ENCODE measurements at places on chromosomes 12 and 14.
A peak's percentile ranks its signal among the peaks of the same experiment; 100 is the strongest.

- no peak for DNase-seq
Observed at GRCh38 chr14:53304726-53305381, 151.7 kb upstream of the DDHD1 start.

DNA sequence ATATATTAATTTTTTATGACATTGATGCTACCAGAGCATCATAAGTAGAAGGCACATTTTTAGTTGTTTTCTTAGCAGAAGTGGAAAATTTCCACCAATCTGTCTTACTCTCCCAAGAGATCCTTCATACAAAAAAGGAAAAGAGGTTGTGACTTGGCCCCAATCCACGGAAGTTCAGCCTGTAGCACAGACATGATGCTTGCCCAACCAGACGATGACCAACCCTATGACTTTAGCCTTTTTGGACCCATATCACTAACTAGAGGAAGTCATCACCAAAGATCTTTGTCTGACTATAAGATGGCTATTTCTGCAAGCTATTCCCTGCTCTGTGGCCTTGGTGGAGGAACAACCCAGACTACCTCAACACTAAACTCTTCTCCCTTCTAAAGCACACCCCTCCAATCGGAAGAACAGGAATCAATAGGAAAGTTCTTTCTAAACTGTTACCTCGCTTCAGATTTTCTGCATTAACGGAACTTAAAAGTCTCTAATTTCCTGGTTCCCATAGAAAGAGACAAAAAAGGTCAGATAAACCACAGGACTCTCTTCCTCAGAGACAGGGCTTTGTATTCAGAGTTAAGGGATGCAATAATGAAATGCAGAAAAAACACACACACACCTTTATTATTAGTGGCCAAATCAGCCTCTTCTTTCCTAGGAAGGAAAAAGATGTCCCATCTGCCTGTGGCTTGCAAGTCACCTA, 4.1 kb upstream of the RHOJ start:
- no peak for DNase-seq

DNA sequence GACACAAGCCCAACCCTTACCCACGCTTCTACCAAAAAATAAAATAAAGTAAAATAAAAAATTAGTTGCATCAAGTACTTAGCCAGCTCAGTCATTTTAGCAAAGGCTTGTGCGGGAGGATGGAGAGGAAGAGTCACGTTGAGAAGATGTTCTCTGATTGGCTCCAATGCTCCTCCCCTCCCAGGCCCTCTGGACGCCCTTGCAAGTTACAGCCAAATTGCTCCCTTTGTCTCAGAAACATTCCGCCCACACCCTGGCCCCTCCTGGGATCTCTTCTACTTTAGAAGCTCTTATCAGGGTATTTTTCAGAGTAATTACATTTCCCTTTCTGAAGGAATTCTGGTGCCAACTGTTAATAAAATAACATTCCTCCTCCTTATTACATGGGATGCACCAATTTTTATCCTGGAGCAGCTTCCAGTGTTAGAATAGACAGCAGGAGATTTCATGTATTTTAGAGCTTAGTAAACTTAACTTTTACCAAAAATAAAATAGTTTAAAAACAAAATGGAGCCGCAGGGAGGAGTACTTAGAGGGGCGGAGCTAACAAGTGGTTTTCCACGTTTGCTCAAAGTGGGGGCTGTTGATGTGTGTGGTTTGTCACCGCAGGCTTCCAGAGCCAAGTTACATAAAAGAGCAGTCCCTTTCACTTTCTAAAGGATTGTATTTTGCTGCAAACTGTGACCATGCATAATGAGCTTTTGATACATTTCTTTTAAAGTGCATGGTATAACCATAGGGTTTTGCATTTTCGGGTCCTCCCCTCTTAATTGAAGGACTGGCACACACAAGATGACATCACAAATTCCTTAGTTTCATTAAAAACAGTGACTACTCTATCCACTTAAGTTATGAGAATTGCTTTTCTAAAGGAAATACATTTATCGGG, 71.7 kb upstream of the RAP1B start:
- peak; percentile 22 for DNase-seq

DNA sequence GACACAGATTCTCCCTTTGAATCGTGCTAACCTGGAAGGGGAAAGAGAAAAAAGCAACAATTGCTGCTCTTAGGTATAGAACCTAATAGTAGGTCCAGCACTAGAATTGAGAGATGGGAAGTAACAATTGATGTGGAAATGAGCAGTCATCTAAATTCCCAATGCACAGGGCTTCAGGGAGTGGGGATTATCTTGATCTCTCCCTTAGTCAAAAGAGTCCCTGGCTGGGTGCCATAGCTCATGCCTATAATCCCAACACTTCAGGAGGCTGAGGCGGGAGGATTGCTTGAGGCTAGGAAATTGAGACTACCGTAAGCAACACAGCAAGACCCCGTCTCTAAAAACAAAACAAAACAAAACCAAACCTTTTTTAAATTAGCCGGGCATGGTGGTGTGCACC, 4.0 kb downstream of the APOBEC1 start:
- DNase-seq, result no peak

DNA sequence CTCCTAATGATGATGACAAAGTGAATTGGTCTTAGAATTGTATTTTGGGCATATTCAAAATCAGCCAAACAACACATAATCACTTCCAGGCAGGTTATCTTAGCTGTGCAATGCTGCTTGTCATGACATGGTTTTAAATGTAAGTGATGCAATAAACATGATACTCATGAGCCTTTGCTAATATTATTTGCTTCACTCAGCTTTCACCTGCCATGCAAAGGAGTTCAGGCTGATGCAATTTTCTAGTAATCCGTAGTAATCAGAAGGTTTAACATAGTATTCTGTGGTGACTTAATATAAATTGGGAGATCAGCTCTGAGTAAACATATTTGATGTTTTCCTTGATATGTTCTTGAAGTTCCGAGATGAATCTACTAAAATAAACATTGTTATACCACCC, 29.1 kb downstream of the TMEM260 start:
- DNase-seq, result no peak

DNA sequence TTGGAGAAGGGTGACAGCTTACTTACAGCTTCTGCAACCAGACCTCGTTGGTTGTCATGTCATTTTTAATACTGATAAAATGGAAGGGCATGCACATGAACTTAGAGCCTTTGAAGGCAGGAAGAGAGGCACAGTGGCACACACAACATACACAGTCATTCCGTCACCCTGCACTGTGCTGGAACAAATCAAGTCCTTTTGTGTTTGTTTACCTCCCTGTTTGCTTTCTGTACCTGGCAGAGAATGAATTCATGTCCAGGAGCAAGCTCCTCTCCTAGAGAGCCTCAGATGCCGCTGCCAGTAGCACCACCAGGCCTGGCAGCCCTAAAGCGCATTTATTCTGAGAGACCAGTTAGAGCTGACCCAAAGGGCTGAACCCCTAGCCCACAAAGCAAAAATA, 460.3 kb downstream of the EGLN3 start:
- no peak for DNase-seq

DNA sequence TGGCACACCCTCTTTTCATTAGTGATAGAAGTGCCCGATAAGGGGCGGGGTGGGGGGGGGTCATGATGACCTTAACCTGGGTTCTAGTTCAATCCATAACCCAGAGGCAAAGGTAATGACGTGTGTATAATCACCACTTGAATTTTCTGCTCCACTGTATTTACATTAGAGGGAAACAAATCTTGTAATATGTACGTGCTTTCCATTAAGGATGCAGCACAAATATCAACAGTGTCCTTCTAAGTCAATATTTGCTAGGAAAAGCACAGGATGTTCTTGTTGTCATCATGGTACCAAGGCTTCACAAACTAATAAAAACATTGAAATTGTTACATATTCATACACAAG, 121.2 kb upstream of the SLC38A2 start:
- no peak for DNase-seq

DNA sequence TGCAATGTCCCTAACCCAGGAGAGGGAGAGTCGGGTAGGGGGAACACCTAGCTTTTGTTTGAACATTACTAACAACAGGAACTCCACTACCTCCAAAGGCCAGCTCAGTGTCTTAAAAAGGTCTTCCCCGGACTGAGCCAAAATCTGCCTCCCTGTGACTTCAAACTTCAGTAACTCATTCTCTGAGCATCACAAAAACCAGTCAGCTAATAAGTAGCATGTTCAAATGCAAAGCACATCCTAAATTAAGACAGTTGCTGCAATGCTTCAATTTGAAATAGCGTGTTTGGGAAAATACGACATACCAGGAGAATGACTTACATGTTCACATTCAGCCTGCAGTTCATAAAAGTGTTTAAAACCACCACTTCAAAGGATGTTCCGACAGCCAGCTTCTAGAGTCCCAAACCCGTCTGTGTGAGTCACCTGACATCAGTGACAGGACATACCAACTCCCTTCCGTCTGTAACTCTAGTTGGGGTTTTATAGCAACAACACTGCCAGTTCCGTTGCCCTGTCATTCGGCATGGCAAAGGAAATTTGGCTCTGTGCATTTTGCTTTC, 13.0 kb downstream of the ZFP36L1 start:
- DNase-seq, result peak; percentile 44

GRCh38 chr14:34733245-34733644, 18.9 kb upstream of the CFL2 start:
- DNase-seq, result no peak

DNA sequence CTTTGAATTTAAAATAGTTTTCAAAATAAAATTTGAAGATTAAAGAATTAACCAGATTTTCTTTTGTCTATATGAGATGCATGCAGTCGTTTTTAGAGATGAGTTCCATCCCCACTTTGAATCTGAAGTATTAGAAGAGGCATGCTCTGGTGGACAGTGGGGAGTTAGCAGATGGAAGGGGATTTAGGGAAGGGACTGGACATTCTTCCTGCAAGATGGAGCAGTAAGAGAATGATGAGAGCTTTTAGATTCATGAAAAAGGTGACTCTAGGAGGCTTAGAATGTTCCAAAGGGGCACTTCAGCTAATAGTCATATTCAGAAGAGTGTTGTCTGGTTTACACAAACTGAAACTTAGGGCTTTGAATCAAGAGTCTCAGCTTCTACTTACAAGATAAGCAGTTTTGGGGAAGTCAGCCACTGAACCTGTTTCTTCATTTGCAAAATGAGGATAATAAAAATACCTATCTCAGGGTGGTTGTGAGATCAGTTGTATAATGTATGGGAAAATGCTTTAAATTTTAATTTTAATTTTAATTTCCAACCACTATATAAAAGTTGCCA, 3.7 kb downstream of the ZBTB1 start:
- no peak for DNase-seq

- DNase-seq, result no peak
Observed at GRCh38 chr12:110565894-110566871, 16.9 kb downstream of the PPTC7 start.

GRCh38 chr12:85357609-85358008, 77.6 kb downstream of the ALX1 start:
- DNase-seq, result no peak

GRCh38 chr12:53612978-53613377, 13.2 kb downstream of the ATF7 start:
- DNase-seq, result no peak

DNA sequence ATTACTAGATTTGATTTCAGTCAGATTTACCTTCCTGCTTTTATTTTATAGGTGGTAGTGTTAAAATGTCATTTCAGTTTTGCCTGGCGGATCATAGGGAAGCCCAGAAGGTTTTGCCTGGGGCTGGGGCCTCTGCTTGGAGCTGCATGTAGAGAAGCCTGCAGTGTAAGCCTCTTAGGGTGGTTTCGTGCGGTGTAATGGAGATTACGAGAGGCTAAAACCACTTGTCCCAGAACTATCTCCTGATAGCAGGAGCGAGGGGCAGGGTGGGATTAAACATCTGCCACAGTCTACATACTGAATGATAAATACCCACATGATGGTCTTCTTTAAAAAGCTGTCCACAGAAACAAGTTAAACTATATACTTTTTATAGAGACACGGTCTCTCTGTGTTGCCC, 35.0 kb upstream of the DICER1 start:
- no peak for DNase-seq

DNA sequence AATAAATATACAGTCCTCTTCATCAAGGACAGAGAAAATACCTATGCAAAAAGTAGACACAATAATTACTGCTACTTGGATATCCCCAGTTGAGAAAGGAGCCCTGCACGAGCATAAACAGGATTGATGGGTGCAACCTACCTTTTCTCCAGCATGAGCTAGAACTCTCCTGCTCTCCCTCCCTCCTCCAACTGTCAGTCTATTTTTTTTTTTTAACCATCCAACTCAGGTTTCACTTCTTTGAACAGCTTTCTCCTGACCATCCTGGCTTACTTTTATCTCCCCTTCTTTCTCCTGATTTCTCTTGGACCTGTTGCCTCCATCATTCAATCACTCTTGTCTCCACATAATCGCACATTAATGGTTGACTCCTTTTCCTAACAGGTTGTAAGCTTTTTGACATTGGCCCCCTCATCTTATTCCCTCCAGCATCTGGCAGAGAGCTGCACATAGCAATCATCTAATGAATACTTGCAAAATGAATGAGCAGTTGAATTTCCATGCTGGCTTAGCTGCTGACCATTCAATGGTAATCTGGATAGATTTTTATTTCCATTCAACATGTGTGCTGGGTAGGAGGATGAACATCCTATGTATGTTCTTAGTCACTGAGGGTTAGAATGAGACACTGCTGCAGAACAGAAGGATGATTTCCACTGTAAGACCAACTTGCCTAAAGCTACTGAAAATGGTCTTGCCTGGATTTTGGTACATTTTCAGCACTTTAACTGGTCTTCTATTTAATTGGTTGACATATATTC, 24.4 kb downstream of the MYBPC1 start:
- no peak for DNase-seq

DNA sequence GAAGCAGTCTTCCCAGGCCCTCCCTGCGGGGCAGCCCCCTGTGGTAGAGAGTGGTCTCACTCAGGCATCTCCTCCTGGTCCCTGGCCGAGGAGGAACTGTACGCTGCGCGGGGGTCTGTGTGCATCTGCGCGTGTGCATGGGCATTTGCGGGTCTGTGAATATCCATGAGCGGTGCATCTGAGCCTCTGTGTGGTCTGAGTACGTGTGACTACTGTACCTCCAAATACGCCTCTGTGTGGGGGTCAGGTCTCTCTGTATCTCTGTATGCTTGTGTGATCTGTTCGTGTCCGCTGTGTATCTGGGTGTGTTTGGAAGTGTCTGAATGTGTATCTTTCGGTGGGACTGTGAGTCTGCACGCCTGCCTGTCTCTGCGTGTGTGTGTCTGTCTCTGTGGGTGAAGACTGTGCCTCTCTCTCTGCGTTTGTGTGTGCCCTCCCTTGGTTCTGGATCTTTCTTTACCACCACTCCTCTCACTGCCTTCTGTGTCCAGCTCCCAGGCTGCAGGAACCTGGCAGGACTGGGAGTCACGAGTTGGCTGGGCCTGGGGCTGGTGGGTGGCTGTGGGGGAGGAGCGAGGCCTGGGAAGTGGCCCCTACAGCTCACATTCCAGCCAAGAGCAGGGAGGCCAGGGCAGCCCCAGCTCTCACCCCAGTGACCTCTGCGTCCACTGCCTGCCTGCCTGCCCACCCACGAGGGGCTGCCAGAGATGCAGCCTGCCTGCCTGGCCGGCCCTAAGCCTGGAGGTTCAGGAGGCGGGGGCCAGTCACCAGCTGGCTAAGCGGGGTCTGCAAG, 1.1 kb upstream of the PGF start:
- DNase-seq, result no peak

DNA sequence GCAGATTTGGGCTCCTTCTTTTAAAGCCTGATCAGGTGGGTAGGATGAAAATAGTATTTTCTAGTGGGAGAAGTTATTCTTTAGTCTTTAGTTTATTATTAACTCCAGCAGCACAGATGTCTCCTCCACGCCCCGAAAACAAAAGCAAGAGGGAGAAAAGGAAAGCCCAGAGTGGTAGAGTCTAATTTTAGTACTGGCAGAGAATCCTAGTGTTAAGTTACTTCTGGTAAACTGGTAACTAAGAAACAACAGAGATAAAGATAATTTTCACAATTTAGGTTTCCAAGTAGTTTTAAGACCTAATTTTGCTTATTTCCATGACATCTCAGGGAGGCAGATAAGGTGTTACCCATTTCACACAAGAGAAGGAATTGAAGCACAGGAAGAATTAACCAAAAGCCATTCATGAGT, 16.3 kb downstream of the ATP5MC2 start:
- DNase-seq, result no peak

Data from activated CD4-positive, alpha-beta T cell treated with anti-CD3 and anti-CD28 coated beads for 1 hour (primary cell).